Activated CD4-positive, alpha-beta T cell treated with anti-CD3 and anti-CD28 coated beads, Interleukin-2, Interleukin-4, amounts not matched to agents 100 ng/mL and 50 ng/mL, durations not matched to agents 16 hours and 8 hours (primary cell): ENCODE measurements at places on chromosomes 16 and 17.

DNA sequence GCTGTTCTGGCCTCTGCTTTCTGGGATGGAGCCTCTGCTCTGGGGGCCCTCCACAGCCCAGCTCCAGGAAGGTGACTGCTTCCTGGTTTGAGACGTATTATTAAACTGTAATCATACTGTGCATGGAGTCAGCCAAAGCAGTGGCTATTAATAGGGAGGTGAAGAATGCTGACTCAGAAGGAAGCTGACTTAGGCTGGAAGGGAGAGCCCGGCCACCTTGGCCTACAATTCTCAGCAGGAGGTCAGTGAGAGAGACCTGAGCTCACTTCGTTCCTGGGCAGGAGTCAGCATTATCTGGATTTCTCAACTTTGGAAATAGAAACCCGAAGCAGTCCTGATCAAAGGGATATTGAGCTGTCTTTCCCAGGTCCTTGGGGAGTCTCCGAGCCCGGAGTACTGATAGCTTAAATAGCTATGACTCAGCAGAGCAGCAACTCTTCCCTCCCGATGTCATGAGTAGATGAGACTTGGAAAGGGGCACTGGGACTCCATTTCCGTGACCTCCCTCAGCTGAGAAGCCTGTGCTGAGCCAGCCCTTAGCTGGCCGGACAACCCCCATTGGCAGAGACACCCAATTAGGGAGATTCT, 91.8 kb downstream of the YPEL2 start:
- DNase-seq = no peak

DNA sequence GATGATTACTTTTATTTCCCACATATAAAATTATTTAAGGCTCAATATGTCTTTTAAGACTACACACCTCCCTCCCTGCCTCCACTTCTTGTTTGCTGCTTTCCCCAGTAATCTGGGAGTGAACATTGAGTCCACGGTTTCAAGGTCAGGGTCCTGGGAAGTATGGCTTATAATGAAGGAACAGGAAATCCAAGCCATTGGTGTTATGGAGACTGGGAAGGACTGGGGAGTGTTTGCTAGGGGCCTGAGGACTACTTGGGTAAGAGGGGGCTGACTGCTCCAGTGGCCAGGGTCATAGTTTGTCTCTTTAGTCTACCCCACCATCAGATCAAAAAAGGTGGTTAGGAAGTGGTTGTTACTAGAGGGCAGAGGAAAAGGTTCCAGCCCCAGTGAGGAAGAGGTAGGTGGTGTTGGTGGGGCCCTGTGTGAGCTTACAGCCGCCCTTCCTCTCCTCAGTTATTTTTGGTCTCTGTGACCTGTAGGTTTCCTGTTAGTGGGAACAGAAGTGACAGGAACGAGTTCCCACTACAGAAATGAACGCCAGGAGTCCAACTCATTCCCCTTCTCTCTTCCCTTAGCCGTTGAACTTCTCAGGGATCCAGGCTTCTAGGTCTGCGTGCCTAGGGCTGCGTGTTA, 742 bp upstream of the SLC16A13 start:
- peak; percentile 64 for DNase-seq

GRCh38 chr16:56368545-56368944, 56.8 kb downstream of the AMFR start:
- DNase-seq = no peak

GRCh38 chr16:57476546-57477410, 9.5 kb downstream of the DOK4 start:
- DNase-seq = no peak

DNA sequence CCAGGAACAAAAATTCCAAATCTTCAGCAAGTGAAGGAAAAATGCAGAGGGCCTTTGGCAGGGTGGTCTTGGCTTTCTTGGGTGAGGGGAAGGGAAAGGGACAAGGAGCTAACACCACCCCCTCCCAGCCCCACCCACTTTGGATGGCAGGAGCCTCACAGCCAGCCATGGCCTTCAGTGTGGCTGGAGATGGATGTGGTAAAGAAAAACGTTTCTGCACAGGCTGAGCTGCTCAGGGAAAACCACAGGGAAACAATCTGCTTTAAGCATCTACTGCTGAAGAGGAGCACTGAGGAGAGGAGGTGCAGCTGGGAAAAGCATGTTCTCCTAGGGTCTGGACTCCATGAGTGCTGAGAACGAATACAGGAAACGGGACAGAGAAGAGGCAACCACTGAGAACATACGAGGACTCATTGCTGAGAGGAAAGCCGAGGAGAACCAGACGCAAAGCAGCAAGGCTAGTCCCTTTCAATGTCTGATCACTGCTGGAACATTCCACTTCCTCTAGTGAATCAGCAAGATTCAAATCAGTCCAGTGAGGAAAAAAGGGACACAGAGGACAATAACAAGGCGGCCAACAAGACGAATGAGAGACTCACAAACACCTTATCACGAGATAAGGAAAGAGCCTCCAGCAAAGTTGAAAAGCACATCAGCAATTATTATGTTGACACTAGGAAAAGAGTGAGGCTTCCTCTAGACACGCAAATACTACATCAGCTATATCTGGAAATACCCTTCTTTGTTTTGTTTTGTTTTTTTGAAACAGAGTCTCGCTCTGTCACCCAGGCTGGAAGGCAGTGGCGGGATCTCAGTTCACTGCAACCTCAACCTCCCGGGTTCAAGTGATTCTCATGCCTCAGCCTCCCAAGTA, 41.7 kb downstream of the ZZEF1 start:
- DNase-seq = no peak

GRCh38 chr16:50012182-50012581, 12.8 kb upstream of the CNEP1R1 start:
- DNase-seq = no peak
